Osteocyte (in vitro differentiated cells): ENCODE measurements at places on chromosomes 13 and 19. TPM values are rescaled to one million over a fixed set of nuclear protein-coding genes. Genes with fewer than 3 reads are reported as not detected.

GPR183 gene
- total RNA-seq: 0.19 TPM in 1 of 2 replicates, not detected in the other

LENG1 gene
- 5.6 and 7.1 TPM in 2 replicates for total RNA-seq

TNFRSF19 gene
- total RNA-seq: 1.6 and 1.7 TPM in 2 replicates

GRCh38 chr13:39463611-39464010, 139.4 kb downstream of the LHFPL6 start:
- no peak for DNase-seq

- DNase-seq: no peak
Measured at GRCh38 chr13:39956036-39956435, 300.6 kb downstream of the COG6 start.

- DNase-seq: no peak
Measured at GRCh38 chr13:98917116-98917515, 60.7 kb downstream of the DOCK9 start.

- no peak for DNase-seq
Measured at GRCh38 chr13:78100486-78100885, 181.9 kb upstream of the EDNRB start.

DNA sequence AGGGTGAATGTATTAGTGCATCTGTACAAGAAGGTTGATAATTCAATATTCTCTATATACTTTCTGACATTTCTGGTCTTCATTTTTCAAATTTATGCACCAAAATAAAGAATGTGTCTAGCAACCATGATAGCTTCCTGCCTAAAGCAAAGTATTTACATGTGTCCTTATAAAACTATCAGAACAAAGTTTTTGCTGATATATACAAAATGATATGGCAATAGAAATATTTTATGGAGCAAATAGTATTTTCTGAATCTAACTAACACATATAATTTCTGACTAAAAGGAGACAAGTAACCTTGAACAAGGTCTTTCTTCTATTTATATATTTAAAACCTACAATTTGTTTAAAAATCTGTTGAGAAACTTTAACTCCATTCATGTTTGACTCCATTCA, 184.9 kb downstream of the DIAPH3 start:
- DNase-seq: no peak

DNA sequence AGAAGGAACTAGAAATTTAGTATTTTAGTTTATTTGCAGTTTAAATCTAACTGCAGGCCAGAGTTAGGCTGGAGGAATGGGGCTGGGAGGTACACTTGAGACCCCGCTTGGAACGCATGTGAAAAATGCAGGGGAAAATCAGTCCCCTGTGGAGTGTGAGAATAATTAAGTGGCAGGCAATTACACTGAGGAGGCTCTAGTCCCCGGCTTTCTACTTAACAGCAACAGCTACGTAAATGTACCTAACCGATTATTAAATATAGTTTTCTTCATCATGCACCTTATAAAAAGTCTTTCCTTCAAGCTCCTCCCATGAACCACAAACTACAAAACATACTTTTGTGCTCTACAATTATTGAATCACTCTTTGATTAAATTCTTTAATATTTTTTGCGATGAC, 804 bp downstream of the ZNF708 start:
- DNase-seq: no peak

TMPRSS9 gene
- total RNA-seq: 0.08 TPM in 1 of 2 replicates, not detected in the other

DNA sequence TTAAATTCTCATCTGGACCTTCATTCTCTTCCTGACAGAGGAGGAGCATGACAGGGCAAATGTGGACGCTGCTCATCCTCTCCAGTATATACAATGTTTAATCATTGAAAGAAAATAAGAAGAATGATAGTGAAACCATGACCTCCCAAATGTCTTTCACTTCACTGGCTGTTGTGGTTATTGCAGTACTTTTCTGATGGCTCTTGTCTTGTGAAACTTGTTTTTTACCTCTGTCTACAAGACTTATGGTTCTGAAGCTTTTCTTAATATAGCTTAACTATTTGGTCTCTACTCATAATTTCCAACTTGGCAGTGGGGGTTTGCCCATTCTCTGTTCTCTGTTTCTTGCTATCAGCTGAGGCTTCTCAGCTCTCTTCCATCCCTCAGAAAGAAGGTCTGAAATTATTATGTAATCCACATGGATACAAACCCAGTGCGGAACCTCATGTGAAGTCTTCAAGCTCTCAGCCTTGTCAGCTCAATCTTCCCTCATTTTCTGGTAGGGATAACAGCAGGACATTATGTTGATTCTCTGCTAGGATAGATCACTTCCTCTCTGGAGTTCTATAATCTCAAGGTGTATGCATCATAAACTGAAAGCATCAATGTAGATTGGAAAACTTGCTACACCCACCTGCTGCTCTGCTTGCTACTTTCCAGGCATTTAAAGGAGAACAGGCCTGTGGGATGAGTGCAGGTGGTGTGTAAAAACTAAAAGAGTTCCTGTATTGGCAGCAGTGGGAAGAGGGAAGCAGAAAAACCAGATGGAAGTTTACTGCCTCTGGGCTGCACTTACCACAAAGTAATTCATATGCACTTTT, 250.3 kb upstream of the HTR2A start:
- no peak for DNase-seq

GNG7 gene
- total RNA-seq: 5.1 TPM in 2 replicates
